ENCODE measurements at places on chromosomes 2 and 18. TPM values are rescaled to one million over a fixed set of nuclear protein-coding genes. Genes with fewer than 3 reads are reported as not detected.

DNA sequence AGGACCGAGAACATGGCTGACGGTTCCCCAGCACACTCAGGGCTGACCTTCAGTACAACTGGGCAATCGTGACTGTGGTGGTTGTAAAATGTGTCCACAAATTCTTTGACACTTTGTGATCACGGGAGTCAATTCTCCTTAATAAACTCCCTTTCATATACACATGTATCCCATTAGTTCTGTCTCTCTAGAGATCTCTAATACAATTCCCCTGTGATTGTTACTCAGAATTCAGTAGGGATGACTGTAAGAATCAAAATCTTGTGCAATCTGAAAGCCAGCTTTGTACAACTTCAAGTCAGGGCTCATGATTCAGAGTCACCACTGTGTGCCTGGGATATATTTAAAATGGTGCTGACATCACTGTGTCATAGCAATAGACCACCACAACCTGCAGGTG is 89.5 kb upstream of the LMAN1 start:
- H3K4me3 ChIP-seq: no peak overlapping the region
- H3K27me3 ChIP-seq: no peaks in the 10 kb centered on the region
- H3K27ac ChIP-seq: no peak overlapping the region
- no peak for DNase-seq
- no peaks in the 10 kb centered on the region for H3K36me3 ChIP-seq

DNA sequence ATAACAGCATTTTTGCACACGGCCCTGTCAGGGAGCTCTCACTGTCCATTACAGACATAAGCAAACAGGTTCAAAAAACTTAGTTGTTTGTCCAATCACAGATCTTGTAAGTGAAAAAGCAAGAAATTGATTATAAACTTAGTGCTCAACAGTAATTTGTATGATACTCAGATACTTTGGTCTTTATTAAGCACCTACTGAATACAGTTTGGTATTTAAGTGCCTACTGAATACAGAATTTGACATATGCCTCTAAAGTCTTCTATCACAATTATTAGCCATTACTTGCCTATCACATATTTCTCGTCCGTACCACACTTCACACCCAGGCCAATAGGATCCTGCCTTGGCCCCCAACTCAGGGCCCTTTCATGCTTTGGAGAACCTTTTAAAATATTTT is 283.1 kb downstream of the SUCLG1 start:
- H3K4me3 ChIP-seq: no peak overlapping the region
- no peaks in the 10 kb centered on the region for H3K4me1 ChIP-seq
- H3K27ac ChIP-seq: no peak overlapping the region
- H3K27me3 ChIP-seq: no peaks in the 10 kb centered on the region
- no peaks in the 10 kb centered on the region for H3K36me3 ChIP-seq

CGREF1 gene
- not detected for total RNA-seq

GALR1 gene
- total RNA-seq: 3.5 TPM

GRCh38 chr18:51852681-51853080 is 487.3 kb upstream of the DCC start:
- DNase-seq: no peak
- no peaks in the 10 kb centered on the region for H3K36me3 ChIP-seq
- no peak overlapping the region for H3K27ac ChIP-seq
- H3K4me3 ChIP-seq: no peak overlapping the region
- no peaks in the 10 kb centered on the region for H3K27me3 ChIP-seq

PTPRN gene
- total RNA-seq: 1.7 TPM

GRCh38 chr2:5121642-5122041 is 570.5 kb upstream of the SOX11 start:
- no peaks in the 10 kb centered on the region for H3K27me3 ChIP-seq
- no peaks in the 10 kb centered on the region for H3K36me3 ChIP-seq
- no peak overlapping the region for H3K27ac ChIP-seq
- DNase-seq: no peak
- H3K4me3 ChIP-seq: no peak overlapping the region

DSG4 gene
- not detected for total RNA-seq

PDCL3 gene
- 9.6 TPM for total RNA-seq

MEIS1 gene
- total RNA-seq: 193 TPM

TMEM127 gene
- 57.7 TPM for total RNA-seq

DNA sequence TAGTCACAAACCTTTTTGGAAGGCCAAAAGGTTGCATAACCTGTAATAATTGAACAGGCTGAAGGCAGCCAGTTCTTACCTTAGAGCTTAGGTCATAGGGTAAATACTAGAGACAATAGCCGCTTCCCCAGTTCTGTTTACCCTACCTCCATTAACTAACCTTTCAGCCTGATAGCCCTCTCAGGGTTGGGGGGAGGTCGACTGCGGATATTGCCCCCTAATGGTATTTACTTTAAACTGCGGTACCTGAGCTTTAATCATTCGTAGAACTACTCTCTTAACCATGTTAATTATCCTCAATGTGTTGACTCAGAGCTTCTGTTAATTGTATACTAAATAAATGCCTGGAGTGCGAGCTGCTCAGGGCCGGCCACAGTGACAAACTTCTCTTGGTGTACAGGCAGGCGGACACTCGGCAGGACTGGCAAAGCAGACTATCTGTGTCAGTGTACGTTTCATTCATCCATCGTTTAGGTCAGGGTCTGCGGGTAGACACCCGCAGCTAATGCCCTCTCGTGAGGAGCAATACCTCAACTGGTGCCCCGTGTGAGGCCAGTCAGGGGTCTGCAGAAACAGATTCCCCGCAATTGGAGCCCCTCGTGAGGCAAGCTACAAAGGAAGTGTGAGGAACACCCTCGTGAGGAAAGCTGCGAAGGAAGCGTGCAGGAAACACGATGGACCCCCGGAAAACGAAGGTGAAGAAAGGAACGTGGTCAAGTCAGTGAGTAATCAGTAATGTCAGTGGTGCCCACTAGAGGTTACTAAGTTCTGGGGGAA is 115.3 kb upstream of the SCN7A start:
- no peaks in the 10 kb centered on the region for H3K36me3 ChIP-seq
- H3K4me1 ChIP-seq: no peaks in the 10 kb centered on the region
- H3K27me3 ChIP-seq: no peaks in the 10 kb centered on the region
- no peak for DNase-seq

ABCG5 gene
- 0.56 TPM for total RNA-seq

CCDC195 gene
- total RNA-seq: not detected
